Breast epithelium (tissue), 4 donors: ENCODE measurements at places on chromosomes 2 and 18. TPM values are rescaled to one million over a fixed set of nuclear protein-coding genes. Genes with fewer than 3 reads are reported as not detected.

DNA sequence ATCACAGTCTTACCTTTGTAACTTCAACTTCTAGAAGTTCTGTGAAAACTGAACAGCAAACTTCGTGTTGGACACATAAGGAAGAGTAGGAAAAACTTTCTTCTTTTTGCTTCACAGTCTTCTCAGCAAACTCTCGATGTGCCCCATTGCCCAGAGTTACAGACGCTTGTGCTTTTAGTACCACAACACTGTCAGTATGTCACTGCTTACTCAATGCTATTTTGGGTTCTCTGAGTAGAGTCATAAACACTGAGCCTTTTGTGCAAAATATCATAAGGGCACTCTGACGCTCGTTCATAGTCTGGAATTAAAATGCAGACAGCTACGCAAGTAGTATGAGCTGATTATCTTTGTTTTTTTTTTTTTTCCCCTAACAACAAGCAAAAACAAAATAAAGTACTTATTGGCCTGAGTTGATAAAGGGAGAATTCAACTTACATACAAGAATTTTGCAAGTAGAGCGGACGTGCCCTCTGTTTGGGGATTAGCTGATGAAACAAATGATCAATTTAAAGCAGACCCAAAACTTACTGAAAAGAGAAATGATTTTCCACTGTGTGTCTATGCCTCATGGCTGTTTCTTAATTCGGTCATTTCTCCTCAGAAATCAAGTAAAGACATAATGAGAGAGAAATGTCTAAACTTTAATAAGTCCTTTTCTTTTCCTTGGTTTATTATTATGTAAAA is at the start of gene CDH19:
Gene CDH19 (minus strand): TSS at position 150 of the 687 bp plus-strand sequence. CDS start 31,886 bp downstream, outside the sequence.
- no peak for DNase-seq

GRCh38 chr2:164657129-164657528 is 35.8 kb upstream of the GRB14 start:
- DNase-seq = no peak

DNA sequence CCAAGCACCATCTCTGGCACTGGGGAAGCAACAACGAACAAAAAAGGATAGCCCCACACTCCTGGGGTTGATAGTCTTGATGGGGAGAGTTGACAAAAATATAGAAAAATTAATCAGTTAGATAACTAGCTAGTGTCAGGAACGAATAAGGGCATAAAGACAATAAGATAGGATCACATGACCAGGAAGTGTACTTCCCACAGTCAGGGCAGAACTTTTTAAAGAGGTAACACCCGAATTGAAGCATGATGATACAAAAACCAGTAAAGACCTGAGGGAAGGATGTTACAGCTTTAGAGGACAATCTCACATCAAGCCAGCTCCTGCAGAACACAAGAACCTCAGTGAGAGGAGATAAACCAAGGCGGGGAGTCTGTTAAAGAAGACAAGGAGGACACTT is 295.4 kb upstream of the CRIM1 start:
- DNase-seq = no peak

- no peak for DNase-seq
These were observed 150.3 kb upstream of the MMADHC start for GRCh38 chr2:149737896-149738295.

GRCh38 chr2:29363111-29363510 is 247.9 kb downstream of the CLIP4 start:
- no peak for DNase-seq

GRCh38 chr2:66073172-66073571 is 361.8 kb upstream of the MEIS1 start:
- DNase-seq = no peak

- no peak for DNase-seq
These were observed 813 bp upstream of the MEIS1 start for GRCh38 chr2:66433945-66434678.

DNA sequence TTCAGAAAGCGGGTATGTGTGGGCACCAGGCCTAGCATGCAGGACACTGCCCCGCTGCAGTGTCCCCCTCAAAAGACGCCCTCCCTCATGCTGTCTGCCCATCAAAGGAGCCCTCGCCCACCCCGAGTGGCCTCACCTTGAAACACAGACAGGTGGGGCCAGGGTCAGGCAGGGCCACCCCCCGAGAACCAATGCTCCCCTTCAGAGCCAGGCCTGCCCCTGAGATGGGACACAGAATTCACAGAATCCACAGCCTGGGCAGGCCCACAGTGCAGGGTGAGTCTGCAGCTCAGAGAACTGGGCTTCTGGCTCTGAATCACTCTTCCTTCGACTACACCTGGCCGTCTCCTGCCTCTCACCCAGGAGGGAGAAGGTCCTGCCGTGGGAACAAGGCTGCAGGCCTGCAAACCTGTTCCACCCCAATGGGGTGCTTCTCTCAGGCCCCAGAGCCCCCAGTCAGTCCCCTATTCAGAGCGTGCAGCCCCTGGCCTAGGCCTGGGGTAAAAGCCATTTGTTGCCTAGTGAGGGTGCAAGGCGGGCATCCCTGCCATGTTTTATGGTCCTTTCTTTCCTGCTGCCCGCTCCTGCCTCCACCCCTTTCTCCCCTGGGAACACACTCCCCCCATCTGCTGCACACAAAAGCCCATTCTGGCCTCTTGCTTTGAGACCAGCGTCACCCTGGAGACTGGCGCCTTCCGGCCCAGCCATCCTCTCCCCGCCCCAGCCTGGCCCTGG is 11.3 kb upstream of the ARHGEF4 start:
- no peak for DNase-seq

CCL20 gene
- total RNA-seq = not detected

RAB6D gene
- not detected for total RNA-seq

NLRC4 gene
- 1.3 TPM for total RNA-seq

PROM2 gene
- 1.4 TPM for total RNA-seq
